ENCODE measurements at places on chromosomes 2 and 18. TPM values are rescaled to one million over a fixed set of nuclear protein-coding genes. Genes with fewer than 3 reads are reported as not detected.

GRCh38 chr2:31219131-31219969, 2.0 kb upstream of the CAPN14 start:
- DNase-seq = no peak

Gene TFCP2L1
- 3.2 TPM for total RNA-seq

DNA sequence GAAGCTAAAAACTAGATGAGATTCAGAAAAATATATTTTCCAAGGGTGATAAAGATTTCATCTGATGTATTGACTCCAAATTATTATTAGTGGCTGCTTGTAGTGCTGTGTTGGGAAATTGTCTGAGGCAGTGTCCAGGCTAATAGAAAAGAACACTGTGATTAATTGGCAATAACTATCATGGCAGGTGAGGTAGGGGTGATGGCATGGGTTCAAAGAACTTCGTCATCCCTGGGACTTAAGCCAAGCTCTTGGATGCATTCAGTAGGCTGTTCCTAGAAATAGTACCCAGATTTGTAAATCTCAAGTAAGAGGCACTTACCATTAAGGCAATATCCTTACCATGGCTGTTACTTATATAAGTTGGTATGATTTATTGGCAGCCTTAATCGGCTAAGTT, 13.2 kb upstream of the RAPGEF4 start:
- DNase-seq = no peak

DNA sequence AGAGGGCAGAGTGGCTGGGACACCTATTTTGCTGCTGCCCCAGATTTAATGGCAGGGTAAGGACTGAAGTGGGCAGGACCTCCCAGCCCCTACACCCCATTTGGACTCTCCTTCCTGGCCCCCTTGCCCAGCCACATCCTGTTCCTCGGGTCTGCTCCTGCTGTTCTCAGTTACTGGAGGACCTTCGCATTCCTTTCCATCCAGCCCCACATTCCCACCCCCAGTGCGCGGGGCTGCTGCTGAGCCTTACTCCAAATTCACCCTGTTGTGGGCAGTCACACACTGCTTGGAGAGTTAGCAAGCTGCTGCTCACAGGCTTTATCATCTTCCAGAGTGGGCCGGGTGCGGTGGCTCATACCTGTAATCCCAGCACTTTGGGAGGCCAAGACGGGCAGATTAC, 75.2 kb upstream of the SLC14A2 start:
- DNase-seq = no peak

DNA sequence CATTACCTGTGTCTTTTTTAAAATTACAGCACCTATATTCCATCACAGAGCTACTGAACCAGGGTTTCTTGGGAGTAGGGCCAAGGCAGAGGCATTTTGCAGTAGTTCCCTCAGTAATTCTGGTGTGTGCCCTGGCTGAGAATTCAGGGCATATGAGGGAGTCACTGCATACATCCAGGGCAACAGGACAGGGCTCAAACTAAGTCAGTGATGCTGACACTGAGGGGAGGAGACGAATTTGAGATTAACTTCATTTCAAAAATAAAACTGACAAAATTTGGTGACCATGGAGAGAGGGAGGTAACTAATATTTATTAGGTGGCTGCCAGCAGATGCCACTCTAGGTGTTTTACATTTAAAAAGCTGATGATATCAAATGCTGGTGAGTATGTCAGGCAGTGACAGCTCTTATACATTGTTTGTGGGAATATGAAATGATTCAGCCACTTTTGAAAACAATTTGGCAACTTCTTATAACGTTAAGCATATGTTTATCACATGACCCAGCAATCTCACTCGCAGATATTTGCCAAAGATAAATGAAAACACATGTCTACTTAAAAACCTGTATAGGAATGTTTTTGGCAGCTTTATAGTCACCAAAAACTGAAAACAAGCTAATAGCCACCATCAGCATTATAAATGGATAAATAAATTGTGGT, 20.3 kb downstream of the STRADB start:
- no peak for DNase-seq

DNA sequence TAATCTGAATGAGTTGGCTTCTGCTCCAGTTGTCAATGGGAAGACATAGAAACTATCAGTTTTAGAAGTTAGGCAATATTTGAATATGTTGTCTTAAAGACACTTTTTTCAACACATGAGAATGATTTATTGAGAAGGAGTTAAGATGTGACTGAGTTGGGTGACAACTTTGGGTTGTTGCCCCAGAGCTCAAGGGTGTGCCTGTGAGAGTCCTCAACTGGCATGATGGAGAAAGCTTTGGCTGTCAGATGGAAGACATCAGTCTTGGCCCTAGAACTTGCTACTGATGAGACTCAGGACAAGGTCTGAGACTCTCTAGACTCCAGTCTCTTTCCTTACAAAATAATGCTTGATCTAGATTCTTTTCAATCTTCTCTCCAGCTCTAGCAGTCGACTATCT, 69.0 kb upstream of the CTAGE1 start:
- DNase-seq = no peak

DNA sequence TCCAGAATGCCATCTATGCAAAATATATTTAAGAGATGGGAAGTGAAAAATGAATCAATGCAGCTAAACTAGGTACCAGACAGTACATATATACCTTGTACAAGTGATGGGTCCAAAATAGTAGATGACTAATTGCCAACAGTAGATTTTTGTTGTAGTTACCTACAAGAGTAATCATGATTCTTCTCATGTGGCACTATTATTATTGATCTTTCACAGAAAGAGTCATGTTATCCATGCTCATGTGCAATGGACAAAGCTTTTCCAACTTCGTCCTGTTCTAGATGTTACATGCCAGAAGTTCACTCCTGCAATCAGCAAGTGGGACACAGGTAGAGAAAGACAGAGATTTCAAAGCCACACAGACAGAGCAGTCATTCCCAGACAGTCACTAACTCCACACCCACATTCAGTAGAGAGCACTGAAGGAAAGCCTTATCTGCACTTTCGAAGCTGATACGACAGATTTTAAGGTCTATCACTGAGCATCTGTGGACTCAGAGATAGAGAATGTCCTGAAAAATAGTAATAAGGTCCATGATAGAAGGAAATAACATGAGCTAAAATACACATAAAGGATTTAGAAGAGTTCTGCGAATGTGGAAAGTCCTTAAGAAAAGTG, 101.6 kb upstream of the ITPRID2 start:
- DNase-seq = no peak

GRCh38 chr2:45844796-45845457, 193.5 kb downstream of the PRKCE start:
- no peak for DNase-seq

- DNase-seq = no peak
Measured at GRCh38 chr2:159760326-159760725, 37.7 kb downstream of the CD302 start.

DNA sequence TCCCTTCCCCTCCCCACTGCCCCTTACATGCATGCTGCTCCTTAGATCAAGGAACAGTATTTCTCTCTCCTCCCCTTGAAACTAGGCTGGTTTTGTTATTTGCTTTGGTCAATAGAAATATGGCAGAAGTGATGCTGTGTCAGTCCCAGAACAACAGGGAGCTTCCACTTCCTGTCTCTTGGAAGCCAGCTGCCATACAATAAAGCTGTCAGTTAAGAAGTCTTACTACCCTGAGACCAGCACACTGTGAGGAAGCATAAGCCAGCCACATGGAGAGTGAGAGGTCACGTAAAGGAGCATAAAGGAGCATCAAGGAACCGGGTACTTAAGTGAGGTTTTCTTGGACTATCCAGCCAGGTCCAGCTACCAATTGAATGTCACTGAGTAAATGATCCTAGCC, 126.6 kb downstream of the NOL4 start:
- DNase-seq = no peak

- no peak for DNase-seq
Measured at GRCh38 chr2:177868806-177869205, 203.8 kb downstream of the PDE11A start.

Measured in H1 (cell line).